ENCODE measurements at places on chromosomes 16 and 17. TPM values are rescaled to one million over a fixed set of nuclear protein-coding genes. Genes with fewer than 3 reads are reported as not detected.
A peak's percentile ranks its signal among the peaks of the same experiment; 100 is the strongest.

DNA sequence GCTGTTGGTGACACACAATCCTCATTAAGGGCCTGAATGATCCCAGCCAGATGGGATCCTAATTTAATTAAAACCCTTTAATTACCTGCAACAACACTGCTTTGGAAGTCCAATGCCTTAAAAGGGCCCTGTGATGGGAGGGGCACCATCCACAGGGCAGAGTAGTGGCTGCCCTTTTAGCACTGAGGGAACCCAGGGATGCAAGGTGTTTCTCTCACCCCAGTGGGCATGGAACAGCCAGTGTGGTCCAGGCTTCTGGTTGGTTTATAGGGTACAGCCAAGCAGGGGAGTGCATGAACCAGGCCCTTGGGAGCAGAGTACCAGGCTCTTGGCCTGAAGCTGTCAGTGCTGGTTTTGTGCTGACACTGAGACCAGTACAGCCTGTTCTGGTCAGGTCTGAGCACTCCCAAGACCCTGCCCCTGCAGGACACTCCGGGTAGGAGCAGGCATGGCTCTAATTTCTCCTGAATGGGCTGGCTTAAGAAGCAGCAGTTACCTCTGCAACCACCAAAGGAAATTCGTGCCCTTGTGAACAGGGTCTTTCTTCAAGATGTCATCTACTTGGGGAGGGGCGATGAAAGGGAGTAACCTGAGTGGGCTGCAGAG lies 9.9 kb downstream of the NXPH3 start:
- no peak for DNase-seq

DNA sequence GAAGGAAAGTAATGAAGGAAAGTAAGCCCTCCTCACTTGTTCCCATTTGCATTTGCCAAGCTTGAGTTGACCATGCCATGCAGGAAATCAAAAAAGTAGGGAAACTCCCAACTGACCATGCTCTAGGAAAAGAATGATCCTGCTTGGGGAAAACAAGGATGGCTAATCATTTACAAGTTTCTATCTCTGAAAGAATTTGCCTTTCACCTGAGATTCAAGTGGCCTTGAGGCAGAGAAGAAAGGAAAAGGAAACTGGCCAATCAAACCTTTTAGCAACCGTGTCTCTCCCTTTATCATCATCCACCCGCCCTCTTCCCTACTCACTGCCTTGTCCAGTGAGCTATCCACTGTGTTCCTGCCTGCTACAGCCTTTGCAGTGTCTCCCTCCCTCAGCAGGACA lies 757.2 kb upstream of the SOX9 start:
- no peak for DNase-seq

GRCh38 chr17:42361781-42362186 lies 26.5 kb downstream of the STAT3 start:
- peak; percentile 61 for DNase-seq

GRCh38 chr17:58416937-58417299 lies 416 bp downstream of the RNF43 start:
- DNase-seq, result no peak

GRCh38 chr16:74524117-74524516 lies 82.8 kb downstream of the GLG1 start:
- DNase-seq, result no peak

- no peak for DNase-seq
Observed at GRCh38 chr17:3799181-3799945, 1.6 kb downstream of the ITGAE start.

DNA sequence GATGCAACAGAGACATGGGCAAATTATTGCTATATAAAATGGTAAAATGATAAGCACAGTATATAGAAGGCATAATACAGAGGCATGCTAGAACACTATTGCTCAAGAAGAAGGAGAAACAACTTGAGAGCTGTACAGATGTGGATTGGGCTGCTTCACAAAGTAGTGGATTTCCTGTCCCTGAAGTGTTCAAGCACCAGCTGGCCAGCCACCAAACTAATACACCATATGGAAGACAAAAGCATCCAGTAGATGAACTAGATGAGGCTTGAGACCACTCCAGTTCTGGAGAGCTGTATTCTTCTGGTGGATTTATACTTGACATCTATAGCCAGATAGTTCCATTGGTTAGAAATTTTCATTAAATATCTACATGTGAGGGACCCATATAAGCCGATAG lies 134.1 kb upstream of the GNAO1 start:
- DNase-seq, result no peak

DNA sequence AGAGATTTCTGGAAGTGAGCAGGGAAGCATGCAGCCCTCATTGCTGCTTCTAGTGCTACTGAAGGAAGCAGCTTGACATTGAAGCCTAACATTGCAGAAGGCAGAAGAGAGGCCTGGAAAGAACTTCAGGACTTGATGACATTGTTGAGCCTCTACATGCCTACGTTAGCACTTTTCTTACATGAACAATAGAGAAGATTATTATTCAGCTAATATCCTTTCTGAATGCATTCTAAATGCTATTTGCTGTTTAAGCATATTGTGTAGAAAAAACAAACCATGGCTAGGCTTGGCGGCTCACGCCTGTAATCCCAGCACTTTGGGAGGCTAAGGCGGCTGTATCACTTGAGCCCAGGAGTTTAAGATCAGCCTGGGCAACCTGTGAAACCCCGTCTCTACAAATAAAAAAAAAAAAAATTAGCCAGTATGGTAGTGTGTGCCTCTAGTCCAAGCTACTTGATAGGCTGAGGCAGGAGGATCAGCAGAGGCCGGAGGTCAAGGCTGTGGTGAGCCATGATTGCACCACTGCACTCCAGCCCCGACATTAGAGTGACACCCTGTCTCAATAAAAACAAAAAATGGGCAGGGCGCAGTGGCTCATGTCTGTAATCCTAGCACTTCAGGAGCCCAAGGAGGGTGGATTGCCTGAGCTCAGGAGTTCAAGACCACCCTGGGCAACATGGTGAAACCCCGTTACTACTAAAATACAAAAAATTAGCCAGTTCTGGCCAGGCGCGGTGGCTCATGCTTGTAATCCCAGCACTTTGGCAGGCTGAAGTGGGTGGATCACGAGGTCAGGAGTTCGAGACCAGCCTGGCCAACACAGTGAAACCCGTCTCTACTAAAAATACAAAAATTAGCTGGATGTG lies 2.2 kb upstream of the AURKB start:
- DNase-seq, result no peak

DNA sequence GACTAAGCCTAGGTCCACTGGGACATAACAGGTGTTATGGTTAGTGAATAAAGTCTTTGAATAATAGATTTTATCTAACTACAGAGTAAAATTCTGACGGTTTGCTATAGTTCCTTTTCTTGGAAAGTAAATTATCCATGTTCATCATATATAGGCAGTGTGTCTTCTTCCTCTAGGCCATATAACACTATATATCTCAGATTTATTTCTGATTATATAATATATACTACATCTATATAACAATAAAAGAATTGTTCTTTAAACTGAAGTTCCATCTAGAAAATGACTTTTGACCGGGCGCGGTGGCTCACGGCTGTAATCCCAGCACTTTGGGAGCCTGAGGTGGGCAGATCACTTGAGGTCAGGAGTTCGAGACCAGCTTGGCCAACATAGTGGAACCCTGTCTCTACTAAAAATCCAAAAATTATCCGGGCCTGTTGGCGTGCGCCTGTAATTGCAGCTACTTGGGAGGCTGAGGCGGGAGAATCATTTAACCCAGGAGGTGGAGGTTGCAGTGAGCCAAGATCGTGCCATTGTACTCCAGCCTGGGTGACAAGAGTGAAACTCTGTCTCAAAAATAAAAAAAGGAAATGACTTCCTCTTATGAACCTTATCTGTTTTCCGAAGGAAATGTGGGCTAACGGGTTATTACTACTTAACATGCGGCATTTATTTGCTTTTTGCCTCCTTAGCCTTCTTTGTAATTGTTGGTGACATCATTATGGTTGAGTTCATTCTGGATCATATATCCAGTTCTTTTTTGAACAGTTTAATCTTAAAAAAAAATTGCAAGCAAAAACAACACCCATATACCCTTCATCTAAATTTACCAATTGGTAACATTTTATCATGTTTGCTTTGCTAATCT lies 29.2 kb downstream of the NOL11 start:
- DNase-seq, result peak; percentile 63

DNA sequence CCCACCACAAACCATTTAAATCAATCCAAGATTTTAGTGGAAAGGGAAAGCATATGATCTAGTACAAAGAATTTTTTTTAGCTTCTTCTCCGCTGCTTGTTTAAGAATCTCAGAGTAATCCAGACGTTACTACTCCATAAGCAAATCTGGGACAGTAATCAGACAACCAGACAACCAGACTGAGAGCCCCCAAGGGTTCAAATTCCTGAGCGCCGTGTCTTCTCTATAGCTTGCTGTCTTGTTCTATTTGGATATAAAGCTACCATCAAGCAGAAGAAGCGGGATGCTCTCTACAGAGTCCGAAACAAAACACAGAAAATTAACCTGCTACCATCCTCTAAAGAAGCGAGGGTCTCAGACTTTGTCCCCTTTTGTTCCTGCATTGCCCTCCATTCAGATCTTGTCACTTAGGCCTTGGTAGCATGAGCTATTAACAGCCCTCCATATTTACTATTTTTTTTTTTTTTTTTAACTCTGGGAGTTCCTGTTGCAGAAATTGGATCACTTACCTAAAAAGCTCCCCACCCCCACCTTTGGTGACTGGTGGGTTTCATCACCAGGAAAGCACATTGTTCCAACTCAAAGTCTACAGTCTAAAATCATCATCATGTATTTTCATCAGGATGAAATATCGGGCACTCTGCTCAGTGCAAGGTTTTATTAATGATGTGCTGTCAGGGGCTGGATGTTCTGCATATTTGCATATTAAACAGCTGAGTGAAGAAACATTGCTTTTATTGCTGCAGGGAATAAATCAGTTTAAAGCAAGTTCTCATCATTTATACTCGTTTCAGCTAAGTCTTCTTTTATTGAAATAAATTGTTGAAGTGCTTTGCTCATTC lies 576.7 kb downstream of the WWOX start:
- no peak for DNase-seq

DNA sequence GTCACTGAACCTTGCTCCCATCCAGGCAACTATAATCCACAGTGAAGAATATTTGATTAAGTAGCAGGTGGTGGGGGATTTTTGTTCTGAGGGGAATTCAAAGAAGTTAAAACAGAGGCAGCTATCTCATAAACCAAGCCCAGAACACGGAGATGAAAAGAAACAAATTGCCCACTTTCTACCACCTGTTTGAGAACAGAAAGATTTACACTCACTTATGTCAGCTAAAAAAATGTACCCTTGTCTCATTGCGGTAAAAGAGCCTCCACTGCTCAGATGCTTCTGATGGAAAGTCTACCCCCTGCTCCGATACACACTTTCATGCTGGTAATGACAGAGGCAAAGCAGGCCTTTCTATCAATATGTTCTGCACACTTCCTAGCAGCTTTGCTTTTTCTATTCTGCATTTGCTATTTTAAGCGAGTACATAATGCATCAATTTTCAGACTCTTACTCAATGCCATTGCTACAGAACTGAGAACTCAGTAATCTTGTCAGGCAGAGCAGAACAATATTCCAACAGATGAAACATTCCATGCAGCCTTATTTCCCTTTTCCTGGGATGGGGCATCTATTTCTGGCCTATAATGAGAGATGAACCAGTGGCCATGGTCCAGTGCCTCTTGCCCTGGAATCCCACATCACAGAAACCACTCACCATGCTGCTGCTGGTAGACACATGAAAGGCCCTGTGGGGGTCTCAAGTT lies 29.0 kb downstream of the CDK5R1 start:
- no peak for DNase-seq

GRCh38 chr16:66113223-66113622 lies 253.3 kb upstream of the CDH5 start:
- DNase-seq, result no peak

- no peak for DNase-seq
Observed at GRCh38 chr17:82868715-82869131, 28.9 kb upstream of the ZNF750 start.

DNA sequence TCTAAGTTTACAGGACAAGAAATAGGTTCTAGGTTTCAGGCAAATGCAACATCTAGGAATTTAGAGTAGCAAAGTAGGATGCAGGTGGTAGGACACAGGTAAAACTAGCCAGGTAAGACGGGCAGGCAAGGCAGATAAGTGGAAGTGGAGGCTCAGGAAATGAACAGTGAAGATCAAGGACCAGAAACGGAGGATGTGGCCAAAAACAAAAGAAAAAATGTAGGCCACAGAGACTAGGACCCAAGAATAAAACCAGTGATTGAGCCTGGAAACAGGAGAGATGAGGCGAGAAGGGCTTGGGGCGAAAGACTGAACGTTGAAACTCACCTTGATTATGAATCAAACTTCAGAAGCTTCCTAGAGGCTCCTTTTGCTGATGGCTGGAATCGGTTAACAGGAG lies 24.0 kb downstream of the CPSF4L start:
- no peak for DNase-seq

GRCh38 chr16:49592546-49593423 lies 219.2 kb downstream of the C16orf78 start:
- no peak for DNase-seq

GRCh38 chr17:34614698-34615097 lies 35.3 kb downstream of the TMEM132E start:
- no peak for DNase-seq

ADAD2 gene
- not detected for total RNA-seq

MT1E gene
- 359 TPM for total RNA-seq

CHMP6 gene
- total RNA-seq, result 43.5 TPM

SCGB1C2 gene
- not detected for total RNA-seq

P2RX1 gene
- 2.7 TPM for total RNA-seq

HCRT gene
- total RNA-seq, result not detected

RCVRN gene
- total RNA-seq, result not detected

SEPTIN12 gene
- total RNA-seq, result not detected

PRM2 gene
- not detected for total RNA-seq

FBXW10B gene
- total RNA-seq, result 0.42 TPM
